Cardiac fibroblast (primary cell): ENCODE measurements at places on chromosomes 1 and 21.

- DNase-seq = no peak
Observed at GRCh38 chr1:61115436-61115835, 33.1 kb downstream of the NFIA start.

DNA sequence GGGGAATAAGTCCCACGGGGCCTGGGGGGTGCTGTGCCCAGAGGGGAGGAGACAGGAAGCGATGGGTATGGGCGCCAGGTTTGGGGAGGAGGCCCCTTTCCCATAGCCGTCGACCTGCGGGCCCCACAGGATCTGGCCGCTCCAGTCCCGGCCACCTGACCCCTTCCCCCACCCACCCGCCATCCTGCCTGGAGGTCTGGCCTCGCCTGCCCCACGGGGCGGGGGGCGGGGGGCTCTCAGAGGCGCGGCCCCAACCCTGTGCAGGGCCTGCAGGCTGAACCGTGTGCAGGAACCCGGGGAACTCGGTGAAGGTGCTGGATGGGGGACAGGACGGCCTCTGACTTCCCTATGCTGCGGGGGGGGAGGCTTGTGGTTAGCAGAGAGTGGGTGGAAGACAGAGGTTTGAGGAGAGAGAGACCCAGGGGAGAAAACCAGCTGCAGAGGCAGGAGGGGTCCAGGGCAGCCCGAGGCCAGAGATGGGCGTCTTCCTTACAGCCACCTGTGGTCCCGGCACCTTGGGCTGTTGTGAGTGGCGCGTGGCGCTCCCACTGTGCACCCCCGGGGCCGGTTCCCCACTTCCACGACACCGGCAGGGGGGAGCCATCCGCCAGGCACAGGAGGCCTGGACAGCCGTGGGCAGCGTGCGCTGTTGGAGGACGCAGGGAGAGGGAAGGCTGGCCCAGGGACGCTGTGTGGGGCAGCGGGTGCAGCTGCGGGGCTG is 2.5 kb upstream of the TNFRSF18 start:
- no peak for DNase-seq

DNA sequence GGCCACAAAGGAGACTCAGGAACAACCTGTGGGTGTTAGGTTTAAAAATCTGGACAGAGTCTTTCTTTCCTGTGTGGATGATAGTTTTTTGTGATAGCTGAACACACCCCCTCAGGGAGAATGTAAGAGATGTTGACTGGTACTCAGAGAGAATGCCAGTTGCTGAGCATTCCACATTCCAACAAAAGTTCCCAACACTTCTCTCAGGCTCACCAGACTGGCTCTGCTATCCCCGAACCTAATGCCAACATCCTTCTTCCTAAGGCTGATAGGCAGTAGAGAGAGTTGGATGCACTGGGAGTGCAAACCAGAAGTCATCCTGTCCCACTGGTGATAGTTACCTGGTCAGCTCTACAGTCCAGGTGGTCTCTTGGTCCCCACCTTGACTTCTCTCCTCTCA is 28.7 kb upstream of the POU2F1 start:
- DNase-seq = no peak

- DNase-seq = peak; percentile 90
Observed at GRCh38 chr1:53739109-53739681, at the start of gene GLIS1. GLIS1 (minus strand) TSS chr1:53739164; CDS start chr1:53738064, 1,100 bp downstream.

DNA sequence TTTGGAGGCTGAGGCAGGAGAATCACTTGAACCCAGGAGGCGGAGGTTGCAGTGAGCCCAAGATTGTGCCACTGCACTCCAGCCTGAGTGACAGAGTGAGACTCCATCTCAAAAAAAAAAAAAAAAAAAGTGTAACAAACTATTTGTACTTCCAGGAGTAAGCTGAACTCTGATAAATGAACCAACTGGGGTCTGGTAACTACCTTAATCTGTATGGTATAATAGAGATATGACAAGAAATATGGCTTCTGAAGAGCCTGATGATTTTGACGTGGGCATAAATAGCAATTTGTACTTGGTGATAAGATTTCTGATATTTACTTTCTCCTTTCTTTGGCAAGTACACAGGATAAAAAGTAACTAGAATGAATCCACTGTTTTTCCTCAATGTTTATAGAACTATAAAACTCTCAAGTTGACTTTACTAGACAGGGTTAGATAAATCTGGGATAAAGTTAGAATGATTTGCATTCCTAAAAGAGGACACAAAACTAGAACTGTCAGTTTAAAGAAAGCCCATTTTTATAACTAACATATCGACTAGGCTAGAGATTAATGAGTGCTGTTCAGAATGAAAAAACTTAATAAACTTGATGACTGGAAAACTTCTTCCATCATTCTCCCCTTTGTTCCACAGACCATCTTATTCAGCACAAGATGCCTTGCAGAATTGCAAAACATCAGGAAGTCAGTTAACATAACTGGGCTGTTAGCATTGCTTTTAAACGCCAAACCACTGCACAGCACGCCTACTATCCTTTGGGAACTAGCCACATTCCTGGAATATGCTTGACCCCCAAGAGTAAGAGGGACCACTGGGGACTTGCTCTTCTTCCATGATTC is 51.5 kb upstream of the EDARADD start:
- DNase-seq = no peak

GRCh38 chr1:1351511-1352427 is 2.6 kb upstream of the DVL1 start:
- DNase-seq = no peak

DNA sequence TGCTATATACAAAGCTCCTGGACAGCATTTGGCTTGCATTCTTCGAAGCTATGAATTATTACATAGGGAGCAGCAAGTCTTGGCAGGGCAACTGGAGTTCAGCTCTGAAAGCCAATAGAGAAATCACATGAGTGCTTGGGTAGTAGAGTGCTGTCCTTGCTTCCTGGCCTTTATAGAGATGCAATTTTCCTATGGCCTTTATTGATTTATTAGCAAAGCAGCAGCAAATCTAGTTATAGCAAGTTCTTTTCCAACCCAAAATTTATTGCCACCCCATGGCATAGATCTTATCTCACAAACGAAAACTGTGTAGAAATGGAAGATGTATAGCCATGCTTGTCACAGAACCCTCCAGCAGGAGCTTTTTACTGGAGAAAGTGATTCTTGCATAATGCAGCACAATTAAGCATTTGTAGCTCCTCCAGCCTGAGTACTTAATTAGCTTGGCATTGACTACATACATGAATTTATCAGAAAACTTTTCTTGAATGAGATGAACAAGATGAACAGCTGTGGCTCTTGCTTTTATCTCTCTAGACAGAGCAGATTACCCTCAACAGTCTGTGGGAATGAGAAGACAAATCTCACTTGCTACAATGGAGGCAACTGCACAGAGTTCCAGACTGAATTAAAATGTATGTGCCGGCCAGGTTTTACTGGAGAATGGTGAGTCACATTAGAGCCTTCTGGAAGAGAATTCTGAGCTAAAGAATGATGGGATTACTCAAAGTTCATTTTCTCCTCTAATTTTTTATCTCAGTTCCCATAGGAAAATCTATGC is 170.1 kb downstream of the CRB1 start:
- peak; percentile 72 for DNase-seq

- DNase-seq = no peak
Observed at GRCh38 chr1:54548389-54549044, 489 bp downstream of the ACOT11 start.

- DNase-seq = no peak
Observed at GRCh38 chr1:93578911-93579825, 102.5 kb downstream of the BCAR3 start.

DNA sequence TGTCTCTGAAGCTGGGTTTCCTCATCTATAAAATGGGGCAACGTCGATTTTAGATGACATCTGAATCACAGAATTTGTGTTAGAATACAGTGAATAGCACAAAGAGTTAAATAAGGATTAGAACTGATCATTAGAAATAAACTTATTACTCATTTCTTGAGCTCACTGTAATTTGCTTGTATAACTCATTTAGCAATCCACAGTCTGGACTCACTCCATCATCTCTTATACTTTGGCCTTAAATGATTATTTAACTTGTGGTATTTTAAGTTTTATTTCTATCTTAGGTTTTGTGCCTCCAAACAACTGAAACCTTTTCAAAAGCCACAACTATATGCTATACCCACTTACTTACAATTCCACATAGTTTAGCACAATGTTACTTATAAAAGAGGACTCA is 128.0 kb downstream of the CDC42BPA start:
- DNase-seq = no peak

DNA sequence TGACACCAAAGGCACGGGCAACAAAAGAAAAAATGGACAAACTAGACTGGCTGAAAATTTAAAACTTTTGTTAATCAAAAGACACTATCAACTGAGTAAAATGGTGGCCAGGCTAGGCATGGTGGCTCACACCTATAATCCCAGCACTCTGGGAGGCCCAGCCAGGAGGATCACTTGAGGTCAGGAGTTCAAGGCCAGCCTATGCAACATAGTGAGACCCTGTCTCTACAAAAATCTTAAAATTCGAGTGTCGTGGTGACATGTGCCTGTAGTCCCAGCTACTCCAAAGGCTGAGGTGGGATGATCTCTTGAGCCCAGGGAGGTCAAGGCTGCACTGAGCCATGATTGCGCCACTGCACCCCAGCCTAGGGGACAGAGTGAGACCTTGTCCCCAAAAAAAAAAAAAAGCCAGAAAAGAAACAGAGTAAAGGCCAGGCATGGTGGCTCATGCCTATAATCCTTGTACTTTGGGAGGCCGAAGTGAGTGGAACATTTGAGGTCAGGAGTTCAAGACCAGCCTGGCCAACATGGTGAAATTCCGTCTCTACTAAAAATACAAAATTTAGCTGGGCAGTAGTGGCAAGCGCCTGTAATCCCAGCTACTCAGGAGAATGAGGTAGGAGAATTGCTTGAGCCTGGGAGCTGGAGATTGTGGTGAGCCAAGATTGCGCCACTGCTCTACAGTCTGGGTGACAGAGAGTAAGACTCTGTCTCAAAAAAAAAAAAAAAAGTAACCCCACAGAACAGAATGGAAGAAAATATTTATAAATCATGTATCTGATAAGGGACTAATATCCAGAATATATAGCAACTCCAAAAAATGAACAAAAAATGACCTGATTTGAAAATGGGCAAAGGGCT is 8.0 kb downstream of the TUT4 start:
- DNase-seq = peak; percentile 21

- DNase-seq = peak; percentile 83
Observed at GRCh38 chr1:11550664-11551283, 71.8 kb downstream of the DISP3 start.

- DNase-seq = no peak
Observed at GRCh38 chr1:150902346-150902745, 15.4 kb downstream of the CTXND2 start.

DNA sequence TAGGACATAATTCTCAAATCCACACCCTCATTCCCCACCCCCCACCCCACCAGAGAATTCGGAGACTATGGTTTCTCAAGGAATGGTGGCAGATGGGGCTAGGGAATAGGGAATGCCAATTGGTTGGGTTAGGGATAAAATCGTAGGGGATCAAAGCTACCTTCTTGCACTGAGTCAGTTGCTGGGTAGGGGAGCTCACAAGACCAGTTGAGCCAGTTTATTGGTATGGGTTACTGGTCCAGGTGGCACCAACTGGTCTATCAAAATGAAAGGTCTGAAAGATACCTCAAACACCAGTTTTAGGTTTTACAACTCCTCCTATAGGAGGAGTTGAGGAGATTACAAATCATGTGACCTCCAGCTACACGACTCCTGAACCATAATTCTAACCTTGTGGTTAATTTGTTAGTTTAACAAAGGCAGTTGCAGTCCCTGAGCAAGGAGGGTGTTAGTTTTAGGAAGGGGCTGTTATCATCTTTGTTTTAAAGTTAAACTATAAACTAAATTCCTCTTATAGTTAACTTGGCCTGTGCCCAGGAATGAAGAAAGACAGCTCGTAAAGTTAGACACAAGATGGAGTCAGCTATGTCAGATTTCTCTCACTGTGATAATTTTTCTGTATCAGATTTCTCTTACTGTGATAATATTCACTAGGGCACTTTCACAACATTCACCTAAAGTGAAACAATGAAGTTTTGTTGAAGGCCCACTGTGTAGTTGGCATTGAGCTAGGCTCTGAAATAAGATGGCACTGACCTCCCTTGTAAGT is 2.5 kb downstream of the SHISAL2A start:
- no peak for DNase-seq

DNA sequence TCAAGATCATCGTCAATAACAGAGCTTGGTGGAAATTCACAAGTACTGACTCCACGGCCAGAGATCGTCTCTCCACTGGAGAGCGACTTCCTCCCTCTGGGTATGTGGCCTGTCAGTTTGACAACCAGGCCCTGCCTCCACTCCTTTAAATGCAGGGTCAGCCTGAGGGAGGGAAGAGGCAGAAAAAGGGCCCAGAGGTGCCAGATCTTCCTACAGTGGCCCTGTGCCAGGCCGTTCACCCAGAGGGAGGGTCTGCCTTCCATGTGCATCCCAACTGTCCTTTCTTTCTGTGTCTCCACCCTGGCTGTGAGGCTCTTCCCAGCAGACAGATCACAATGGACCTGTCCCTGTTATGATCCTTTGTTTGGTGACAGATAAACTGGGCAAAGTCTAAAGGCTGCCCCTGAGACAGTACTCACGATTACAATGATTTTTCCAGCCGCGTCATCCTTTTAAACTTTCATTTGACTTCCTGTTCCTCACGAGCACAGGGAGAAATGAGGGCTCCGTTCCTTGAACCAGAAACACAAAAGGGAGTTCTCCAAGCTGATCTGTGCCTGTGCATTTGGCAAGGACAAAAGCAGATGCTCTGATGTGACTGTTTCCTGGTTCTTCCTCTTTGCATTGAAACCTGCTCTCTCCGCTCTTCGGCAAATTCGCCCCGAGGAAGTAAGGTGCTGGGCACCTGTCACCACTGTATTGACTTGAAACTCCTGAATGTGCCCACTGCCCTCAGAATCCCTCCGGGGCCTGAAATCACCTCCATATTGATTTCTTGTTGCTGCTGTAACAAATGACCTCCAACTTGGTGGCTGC is 126.7 kb downstream of the PGBD5 start:
- no peak for DNase-seq

DNA sequence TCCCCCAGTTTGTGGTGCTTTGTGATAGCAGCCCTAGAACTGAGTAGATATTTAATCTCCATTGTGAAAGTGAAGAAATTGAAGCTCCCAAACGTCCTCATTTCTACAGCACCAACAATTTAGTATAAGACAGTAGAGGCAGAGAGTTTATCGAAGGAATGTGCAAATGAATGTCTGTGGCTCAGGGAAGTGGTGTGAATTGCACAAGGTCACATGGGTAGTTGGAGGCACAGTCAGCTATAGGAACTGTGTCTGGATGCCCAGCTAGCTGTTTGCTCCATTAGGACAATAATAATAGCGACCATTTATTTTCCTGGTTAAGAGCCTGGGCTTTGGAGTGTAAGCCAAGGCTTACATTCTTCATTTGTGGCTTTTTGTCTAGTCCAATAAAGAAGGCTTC is 144.4 kb upstream of the USP24 start:
- no peak for DNase-seq
